ENCODE measurements at places on chromosomes 11 and 22. TPM values are rescaled to one million over a fixed set of nuclear protein-coding genes. Genes with fewer than 3 reads are reported as not detected.

- ATAC-seq, result no peak
Observed at GRCh38 chr11:33553486-33553885, 147.1 kb downstream of the C11orf91 start.

GRCh38 chr11:9577556-9577955 is 4.1 kb downstream of the WEE1 start:
- ATAC-seq, result no peak

Gene TYR
- total RNA-seq, result not detected

DNA sequence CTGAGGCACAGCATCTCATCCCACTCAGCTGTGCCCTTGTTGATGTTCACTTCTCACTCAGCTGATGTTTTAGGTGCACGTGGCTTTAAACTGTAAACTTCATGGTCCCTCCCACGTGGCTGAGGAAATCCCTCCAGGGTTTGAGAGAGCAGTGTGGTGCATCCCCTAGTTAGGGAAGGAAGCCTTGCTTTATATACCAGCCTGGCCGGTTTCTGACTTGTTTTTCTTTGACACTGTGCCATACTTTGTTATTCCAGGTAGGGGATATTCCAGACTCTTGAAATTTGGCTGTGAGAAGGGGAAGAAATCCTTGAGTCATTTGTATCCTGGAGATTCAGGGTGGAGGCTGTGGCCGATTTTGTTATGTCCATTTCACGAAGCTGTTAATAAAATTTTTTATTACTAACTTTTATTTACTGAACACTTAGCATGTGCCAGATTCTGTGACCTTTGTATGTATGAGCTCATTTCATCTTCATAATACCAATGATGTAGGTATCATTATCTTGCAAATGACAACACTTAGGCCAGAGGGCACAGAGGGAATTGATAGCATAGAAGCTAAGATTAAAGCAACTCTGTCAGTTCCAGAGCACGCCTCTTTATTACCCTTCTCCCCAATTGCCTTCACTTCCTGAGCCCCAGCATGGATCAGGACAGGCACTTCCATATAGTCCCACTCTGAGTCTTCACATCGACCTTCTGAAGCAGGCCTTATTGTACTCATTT is 116.6 kb downstream of the NAV2 start:
- ATAC-seq, result no peak

Gene STK33
- total RNA-seq, result 1.0 TPM

GRCh38 chr11:11313426-11313825 is 39.6 kb downstream of the CSNK2A3 start:
- no peak for ATAC-seq

DNA sequence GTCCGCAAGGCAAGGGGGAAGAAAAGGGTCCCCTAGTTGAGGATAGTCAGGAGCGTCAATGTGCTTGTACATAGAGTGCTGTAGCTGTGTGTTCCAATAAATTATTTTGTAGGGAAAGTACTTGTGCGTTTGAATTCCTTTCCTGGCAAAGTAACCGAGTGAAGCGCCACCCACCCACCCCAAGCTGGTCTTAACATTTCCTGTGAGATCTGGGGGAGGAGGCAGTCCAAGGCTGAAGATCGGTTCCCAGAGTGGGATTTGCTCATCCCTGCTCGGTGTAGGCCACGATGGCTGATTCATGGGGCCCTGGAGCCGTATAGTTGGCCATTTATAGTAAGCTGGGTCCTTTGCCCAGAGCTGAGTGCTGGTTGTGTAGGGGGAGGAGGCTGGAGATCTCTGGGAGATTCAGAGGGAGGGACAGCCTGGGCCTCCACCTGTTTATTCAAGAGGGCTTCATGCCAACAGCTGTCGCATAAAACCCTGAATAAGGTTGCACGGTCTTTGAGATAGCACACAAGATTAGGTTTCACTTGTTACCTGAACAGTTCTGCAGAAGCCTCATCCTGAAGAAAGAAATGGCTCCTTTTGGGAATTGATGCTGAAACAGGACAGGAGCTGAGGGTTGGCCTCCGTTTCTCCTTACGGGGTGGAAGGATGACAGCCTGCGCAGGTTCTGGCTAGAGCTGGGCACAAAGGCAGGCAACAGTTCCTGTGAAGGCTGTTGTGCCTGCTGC is 2.4 kb downstream of the ATF4 start:
- no peak for ATAC-seq

- ATAC-seq, result no peak
Observed at GRCh38 chr11:8289492-8289918, 25.8 kb upstream of the LMO1 start.

Gene NXPE4
- total RNA-seq, result not detected

Gene APOA4
- not detected for total RNA-seq

- peak; percentile 96 for ATAC-seq
Observed at GRCh38 chr22:43142880-43143562, at the start of gene MCAT. TSS of gene MCAT (minus strand) at chr22:43143398. CDS start at chr22:43143348, 50 bp downstream.

Measured in activated T-helper 17 cell treated with anti-CD3 and anti-CD28 coated beads, Interleukin-2, amount 50 U/mL, for 72 hours (primary cell).